ENCODE measurements at places on chromosomes 11 and 22.
A peak's percentile ranks its signal among the peaks of the same experiment; 100 is the strongest.

DNA sequence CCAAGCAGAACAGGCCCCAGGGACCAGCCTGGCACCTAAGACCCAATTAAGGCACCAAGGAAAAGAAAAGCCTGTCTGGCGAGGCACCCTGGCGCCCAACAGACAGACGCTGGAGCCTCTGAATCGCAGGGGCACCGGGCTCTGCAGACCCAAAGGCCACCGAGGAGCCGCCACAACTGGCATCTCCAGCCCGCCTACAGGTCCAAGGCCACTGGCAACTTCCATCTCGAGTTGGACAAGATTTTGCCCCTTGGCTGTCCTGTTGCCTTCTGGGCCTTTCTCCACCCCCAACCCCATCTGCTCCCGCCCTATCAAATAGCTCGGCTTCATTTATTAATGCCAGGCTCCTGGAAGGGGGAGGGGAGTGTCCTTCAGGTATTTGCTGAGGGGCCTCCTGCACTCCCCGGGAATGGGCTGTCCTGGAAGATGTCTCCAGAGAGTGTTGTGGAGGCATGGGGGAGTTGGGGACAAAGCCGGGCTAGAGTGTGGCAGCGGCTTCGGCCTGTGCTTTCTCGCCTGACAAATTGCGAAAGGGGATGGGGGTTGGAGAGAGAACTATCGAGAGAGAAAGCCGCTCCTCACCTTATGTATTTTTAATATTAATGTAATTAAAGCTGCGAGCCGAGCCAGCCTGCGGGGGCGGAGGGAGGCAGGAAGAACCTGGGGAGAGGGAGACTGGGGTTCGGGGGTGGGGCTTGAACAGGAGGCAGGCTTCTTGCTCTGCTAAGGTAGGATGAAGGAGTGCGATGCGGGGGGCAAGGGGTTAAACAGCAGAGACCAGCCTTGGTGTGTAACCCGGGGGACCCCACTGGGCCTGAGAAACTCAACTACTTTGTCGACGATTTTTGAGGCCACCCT lies 2.0 kb downstream of the DSCAML1 start:
- no peak for DNase-seq

GRCh38 chr22:27836181-27836580 lies 34.6 kb upstream of the MN1 start:
- no peak for DNase-seq

- DNase-seq: no peak
Observed at GRCh38 chr11:118015385-118015841, 29.2 kb downstream of the IL10RA start.

- DNase-seq: no peak
Observed at GRCh38 chr11:91220476-91221202, 997.8 kb upstream of the CHORDC1 start.

DNA sequence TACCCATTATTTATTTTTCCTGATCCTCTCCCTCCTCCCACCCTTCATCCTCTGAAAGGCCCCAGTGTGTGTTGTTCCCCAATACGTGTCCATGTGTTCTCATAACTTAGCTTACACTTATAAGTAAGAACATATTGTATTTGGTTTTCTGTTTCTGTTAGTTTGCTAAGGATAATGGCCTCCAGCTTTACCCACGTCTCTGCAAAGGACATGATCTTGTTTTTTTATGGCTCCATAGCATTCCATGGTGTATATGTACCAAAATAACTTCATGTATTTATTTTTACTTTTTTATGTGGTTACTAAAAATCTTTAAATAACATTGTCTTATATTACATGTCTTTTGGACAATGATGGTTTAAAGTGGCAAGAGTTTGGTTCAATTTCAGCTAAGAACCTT lies 15.2 kb downstream of the PDGFD start:
- no peak for DNase-seq

GRCh38 chr11:11387207-11387606 lies 34.2 kb upstream of the CSNK2A3 start:
- no peak for DNase-seq

DNA sequence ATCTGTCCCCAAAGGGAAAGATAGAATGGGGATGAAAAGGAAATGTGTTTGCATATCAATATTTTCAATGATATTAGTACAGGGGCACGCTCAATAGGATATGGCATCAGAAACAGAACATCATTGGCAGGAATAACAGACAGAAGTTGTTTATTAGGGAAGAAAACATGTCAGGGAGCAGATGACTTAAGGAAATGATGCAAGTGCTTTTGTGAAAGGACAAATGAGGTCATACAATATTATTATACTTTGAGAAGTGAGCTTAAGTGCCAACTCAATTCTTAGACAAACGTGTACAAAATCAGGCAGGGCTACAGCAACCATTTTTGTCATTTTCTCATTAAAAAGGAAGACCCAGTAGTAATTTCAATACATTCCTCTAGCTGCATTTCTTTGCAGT lies 388.4 kb downstream of the SOX6 start:
- DNase-seq: no peak

DNA sequence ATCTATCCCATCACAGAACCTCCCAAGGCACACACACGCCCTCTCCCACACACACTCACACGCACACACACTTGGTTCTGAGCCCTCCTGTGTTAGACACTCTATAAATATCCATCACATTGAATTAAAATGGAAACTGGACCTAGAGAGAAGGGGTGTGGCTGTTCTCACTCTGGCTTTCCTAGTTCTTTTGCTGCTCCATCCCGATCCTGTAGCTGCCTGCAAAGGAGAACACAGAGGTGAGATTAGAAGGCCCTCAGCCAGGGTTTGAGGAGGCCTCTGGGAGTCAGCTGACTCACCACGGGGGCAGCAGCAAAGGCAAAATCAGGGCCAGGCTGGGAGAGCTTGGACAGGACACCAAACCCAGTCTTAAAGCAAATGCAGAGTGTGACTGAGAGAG lies 192.3 kb upstream of the CADM1 start:
- DNase-seq: no peak

DNA sequence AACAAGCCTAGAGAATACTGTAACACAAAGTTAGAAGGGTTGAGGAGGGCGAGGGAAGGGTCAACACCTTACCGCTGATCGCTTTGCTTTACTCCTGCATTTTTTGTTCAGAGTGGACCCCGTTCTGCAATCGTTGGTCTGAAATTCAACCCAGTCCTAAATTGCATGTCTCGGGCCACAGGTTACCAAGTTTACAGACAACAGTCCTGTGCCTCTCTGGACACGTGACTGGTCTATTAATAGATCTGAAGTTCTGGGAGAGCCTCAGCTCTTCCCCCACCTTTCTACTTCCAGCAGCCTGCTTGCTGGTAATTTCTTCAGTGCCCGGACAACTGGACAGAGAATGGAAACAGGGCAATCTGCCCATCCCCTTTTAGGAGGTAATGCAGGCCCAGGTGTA lies 74.2 kb downstream of the STIM1 start:
- no peak for DNase-seq

GRCh38 chr11:95760941-95761340 lies 28.6 kb downstream of the FAM76B start:
- no peak for DNase-seq

- no peak for DNase-seq
Observed at GRCh38 chr11:111612224-111612623, 10.0 kb downstream of the SIK2 start.

- DNase-seq: peak; percentile 88
Observed at GRCh38 chr11:19742588-19743292, 30.1 kb downstream of the NAV2 start.

DNA sequence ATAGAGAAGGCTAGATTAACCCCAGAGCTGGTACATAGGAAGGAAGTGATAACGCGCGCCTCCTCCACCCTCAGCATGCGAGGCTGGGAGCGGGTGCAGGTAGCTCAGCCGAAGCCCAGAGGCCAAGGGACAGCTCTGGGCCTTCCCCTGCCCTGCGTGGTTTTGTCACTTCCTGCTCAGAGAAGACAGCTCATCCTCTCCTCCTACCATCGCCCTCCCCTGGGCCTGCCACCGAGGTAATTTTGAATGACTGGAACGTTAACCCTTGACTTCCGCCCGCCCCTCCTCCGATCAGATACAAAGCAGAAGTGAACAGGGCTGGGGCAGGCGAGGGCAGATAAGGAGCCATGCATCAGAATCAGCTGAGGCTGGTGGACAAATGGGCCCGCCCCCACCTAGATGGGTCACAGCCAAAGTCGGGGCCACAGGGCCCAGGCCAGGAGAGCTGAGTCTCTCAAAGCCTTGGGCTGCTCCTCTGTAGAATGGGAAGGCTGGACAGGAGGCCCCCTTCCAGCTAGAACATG lies 1.6 kb downstream of the RAC2 start:
- peak; percentile 96 for DNase-seq

DNA sequence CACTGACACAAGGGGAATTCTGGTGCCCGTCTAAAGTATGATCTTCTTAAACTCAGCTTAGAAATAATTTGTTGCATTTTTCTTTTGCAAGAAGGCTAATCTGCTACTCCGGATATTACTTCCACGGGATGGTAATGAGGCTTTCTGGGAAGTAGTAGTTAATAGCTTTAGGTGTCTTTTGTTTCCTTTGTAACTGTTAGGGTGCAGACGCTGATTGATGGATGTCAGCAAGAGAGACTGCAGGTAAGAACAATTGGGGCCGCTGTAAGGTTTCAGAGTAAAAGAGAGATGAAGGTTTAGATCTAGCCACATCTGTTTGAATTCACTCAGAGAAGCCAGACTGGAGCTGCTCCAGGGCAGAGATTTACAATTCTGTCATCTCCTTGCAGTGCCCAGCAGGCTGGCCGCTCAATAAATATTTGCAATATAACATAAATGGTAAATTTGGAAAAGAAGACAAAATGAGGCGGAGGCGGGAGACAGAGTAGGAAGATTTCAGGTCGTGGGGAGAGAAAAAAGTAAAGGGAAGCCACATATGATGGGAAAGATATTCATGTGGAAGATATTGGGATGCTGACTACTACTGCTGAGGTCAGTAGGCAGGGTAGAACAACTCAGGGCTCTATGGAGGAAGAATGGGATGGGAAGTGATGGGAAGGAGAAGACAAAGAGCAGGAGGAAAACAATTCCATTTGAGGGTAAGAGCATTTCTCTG lies 320.5 kb downstream of the AASDHPPT start:
- no peak for DNase-seq

DNA sequence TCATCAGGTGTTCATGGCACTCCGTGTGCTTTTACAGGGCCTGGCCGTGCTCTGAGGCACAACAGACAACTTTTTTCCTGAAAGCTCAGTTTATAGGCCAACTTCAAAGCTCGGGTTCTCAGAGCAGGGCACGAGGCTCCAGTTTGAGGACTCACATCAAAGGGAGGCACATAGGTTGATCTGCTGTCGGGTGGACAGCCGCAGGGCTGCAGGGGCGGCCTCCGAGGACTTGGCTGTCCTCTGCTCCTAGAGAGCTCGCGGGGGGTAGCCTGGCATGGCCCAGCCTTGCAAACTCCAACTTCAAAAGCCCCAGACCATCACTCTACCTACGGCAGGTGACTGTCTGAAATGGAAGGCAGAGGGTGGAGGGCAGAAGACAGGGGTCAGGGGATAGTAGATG lies 31.6 kb downstream of the C11orf58 start:
- DNase-seq: no peak

- DNase-seq: no peak
Observed at GRCh38 chr11:41878095-41878494, 418.6 kb upstream of the LRRC4C start.

DNA sequence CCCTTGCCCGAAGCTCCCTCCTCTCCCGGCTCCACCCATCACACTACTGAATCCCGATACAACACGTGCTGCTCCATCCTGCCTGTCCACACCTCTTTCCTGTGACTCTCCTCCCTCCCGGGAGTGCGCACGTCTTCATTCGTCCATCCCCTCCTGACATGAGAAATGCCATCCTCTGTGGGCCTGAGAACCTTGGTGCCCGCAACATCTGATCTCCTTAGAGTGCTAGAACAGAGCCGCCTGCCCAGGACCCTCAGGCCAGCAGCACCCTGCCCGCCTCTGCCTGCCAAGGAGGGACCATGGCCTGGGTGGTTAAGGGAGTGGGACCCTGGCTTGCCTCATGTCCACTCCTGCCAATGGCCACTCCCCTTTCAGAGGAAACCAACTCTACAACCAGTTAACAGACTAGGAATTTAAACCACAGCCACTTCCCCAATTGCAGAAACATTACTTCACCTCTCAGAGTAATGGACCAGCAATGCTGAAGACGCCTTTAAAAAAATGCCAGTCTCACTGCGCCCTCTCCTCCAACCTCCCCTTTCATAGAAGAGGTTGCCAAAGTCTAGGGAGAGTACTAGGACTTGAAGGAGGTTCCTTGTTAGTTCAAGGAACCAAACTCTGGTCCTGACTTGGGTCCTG lies 466.3 kb downstream of the OPCML start:
- DNase-seq: no peak

DNA sequence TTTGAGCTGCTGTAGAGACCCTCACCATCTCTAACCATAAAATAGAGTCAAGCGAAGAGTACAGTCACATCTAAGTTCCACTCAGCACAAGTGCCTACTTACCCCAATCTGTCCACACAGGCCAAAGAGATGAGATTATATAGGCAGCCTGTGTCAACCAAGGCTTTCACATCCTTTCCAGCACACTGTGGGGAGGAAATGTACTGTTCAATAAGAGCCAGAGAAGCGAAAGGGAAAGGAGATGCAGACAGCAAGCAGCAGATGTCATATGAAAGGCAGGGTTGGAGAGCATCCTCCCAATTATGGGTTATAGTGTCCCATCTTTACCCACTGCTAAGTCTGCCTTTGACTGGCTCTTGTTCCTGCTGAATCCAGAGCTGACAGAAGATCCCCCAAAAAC lies 16.4 kb downstream of the NRIP3 start:
- no peak for DNase-seq

DNA sequence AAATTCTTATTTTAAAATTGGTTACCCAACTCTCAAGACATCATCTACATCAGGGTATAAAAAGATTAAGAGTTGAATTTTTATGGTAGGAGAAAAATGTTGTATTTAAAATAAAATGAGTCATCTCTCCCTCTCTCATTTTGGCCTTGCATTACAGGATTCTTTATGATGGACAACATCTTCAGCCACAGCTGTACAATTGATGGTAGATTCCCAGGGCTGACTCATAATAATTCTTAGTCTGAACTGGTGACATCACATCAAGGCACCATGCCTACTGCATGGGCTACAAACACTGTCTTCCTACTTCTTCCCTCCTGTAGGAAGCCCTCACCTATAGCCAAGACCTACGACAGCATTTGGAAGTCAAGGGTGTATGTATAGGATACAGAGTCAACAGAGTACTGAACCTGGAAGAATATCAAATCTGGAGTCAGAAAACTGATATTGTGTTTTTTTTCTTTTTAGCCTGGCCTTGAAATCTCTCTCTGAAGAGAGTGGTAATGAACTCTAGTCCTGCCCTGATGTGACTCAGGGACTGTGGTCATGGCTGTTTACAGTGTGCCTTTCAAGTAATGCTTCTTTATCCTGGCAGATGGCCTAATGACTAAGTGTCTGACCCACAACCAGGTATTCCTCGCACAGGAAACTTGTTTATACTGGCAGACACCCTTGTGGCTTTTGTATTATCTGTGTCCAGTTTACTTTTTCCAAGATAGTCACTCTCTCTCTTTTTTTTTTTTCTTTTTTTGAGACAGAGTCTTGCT lies 32.5 kb downstream of the MRGPRX2 start:
- DNase-seq: no peak

- peak; percentile 83 for DNase-seq
Observed at GRCh38 chr22:29040385-29041275, 21.0 kb downstream of the C22orf31 start.
